ENCODE measurements at places on chromosomes 7 and 10. TPM values are rescaled to one million over a fixed set of nuclear protein-coding genes. Genes with fewer than 3 reads are reported as not detected.

DNA sequence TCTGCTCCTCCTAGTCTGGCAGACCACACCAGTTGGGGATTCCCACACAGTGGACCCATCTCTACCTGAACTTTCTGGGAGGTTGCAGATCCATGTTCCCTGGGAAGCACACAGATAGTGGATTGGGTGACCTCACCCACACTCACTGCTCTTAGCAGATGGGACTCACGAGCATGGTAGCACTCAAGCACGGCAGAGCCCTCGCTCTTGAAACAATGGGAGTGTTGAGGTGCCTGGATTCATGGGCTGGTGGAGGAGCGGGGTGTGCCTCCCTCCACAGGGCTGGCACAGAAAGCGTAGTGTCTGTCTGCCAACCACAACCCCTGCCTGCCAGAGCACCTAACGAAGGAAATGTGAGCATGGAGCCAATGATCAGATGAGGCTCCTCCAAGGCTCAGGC, 568.0 kb downstream of the POM121L12 start:
- no peak for DNase-seq

DNA sequence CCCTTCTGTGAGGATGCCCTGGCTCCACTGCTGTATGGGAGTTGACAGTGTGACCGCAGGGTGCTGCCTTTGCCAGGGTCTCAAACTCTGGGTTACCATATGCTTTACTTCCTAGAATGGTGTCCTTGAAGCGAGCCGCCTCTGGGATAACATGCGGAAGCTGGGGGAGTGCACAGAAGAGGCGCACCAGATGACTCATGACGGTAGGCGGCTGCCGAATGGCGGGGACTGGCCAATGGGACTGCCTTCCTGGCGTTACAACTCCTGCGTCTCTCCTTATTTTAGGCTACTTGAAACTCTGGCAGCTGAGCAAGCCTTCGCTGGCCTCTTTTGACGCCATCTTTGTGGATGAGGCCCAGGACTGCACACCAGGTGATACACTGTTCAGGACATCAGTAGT, 27.3 kb downstream of the FBH1 start:
- no peak for DNase-seq

Gene SUN3
- not detected for total RNA-seq

Gene ACSM6
- total RNA-seq = not detected

Data from activated CD4-positive, alpha-beta T cell treated with anti-CD3 and anti-CD28 coated beads for 36 hours (primary cell).